GM18507 (cell line): ENCODE measurements at places on chromosomes 3 and 15.

GRCh38 chr15:44782516-44782915 is 46.2 kb downstream of the TRIM69 start:
- DNase-seq, result no peak

GRCh38 chr3:101077361-101078011 is 84.3 kb upstream of the ABI3BP start:
- DNase-seq, result no peak

GRCh38 chr3:108450444-108450843 is 60.0 kb downstream of the MYH15 start:
- no peak for DNase-seq

DNA sequence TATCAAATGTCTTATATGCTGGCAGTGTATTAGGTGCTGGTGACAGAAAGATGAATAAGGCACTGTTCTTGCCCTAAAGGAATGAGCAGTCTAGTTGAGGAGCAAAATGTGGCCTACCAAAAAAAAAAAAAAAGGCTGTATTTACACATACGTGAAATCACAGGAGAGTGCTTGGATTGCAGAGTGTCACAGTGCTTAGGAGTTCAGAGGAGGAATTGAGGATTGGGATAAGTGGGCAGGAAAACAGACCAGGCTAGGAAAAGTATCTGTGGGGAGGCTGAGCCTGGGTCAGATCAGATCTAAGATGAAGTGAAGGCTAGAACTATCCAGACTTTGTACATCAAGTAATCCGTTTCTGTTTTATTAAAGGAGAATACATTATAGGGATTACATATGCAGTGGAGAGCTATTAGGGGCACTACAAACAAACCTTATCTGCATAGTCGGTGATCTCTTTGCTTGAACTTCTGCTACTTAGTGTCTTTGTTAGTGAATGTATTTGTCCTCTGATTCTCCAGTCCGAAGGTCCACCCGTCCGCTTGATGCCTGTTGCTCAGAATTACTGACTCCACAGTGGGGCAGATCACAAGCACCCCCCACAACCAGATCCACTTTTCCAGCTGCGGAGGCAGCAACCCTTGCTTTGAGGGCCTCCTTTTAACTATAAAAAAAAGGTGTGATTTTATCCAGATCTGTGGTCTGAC is 80.0 kb downstream of the FNDC3B start:
- no peak for DNase-seq

- DNase-seq, result no peak
Observed at GRCh38 chr3:140883428-140884040, 58.1 kb upstream of the SLC25A36 start.

GRCh38 chr3:67678665-67679064 is 24.3 kb upstream of the SUCLG2 start:
- DNase-seq, result no peak

DNA sequence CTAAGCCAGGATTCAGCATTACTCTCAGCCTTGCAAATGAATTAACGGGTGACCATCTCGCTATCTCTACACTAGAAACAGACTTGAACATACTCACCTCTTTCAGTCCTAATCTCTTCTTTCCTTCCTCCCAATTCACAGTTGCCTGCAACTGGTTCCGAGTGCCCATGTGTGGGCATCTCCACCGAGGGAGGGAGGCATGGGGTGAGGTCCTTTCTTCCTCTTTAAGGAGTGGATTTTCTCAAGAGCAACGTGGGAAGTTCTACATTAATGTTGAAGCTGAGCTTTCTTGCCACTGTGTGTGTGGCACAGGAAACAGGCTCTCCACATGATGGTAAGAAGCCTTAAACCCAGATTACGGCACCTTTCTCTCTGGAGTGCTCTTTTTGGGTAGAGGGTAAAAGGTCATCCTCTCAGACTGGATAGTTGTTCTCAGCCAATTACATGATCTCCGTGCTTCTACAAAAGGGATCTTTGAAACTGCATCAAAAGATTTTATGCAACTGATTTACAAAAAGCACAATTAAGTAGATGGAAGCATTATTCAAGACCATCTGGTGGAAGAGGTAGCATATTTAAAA is 286.8 kb upstream of the NR2F2 start:
- no peak for DNase-seq

DNA sequence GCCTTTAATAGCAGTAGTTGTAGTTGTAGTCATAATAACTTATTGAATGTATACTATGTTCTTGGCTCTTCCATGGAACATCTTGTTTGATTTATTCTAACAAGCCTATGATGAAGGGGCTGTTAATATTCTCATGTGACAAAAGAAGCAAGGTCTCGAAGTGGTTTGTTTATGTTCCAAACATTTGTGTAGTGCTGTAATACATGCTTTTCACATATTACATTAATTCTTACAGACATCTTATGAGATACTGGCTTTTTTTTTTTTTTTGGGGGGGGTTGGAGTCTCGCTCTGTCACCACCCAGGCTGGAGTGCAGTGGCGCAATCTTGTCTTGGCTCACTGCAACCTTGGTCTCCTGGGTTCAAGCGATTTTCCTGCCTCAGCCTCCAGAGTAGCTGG is 252.3 kb downstream of the PTPRG start:
- DNase-seq, result no peak

- no peak for DNase-seq
Observed at GRCh38 chr3:152261329-152261728, 7.4 kb upstream of the MBNL1 start.

DNA sequence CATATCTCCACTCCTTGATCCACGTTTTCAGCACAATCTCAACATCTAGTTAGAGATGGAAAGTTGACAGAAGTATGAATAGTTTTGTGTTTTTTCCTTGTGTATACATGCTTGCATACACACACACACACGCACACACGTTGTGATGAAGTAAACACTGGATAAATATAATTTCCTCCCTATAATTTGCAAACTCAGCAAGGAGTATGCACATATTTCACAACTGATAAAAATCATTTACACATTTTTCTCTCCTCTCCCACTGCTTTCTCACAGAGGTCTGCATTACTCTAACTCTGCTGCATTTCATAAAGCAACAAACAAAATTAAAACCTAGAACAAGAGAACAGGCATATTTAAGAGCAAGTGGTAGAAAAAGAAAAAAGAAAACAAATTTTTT is 320.9 kb downstream of the ERC2 start:
- DNase-seq, result no peak

GRCh38 chr15:77974098-77974414 is 103.5 kb downstream of the TBC1D2B start:
- DNase-seq, result no peak

DNA sequence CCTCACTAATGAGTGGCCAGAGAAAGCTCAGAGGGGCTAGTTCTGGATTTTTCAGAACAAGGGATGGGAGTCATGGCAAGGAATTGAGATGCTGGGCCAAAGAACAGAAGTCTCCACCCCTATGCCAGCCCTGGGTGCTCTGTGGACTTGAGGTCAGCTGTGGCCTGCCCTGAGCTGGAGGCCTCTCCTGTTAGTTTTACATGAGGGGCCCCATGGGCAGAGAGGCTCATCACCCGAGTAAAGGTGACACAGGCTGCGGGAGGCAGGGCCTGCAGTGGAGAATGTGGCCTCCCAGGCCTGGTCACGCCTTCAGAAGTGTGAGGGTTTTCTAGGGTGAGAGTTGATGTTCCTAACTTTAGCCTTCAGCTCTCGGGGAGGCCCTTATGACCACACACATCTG is 44.9 kb downstream of the ABHD5 start:
- DNase-seq, result no peak

DNA sequence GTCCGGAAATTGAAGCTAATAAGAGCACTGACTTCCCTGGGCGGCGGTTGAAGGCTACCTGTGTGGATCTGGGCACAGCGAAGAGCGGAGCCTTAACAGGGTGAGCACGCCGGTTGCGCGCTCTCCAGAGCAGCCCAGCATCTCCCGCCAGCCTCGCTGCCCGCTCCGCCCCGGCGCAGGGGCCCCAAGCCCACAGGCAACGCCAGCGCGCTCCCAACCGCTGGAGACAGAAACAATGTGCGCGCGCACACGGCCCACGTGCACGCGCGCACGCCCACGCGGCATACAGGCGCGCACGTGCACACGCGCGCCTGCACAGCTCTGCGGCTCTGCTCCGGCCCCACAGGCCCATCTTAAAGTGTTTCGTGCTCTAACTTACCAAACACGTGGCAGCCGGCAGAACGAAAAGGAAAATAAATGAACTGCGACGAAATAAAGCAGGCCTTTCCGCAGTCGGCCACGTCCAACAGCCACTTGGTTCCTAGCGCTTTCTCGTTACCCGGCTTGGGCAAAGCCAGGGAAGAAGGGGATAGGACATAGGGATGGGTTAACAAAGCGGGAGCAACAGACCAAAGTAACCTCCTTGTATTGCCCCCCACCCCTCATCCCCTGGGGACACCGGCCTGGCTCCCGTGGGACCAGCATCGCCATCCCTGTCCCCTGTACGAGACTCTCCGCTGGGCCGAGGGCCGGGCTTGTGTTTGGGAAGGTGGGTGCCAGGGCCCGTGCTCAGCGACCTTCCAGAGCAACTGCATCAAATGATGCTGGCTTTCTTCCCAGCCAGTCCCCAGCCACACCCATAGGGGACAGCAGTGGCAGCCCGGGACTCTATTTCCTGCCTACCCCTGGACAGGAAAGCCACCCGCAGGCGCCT is 203.7 kb downstream of the ABHD5 start:
- DNase-seq, result peak; percentile 36

DNA sequence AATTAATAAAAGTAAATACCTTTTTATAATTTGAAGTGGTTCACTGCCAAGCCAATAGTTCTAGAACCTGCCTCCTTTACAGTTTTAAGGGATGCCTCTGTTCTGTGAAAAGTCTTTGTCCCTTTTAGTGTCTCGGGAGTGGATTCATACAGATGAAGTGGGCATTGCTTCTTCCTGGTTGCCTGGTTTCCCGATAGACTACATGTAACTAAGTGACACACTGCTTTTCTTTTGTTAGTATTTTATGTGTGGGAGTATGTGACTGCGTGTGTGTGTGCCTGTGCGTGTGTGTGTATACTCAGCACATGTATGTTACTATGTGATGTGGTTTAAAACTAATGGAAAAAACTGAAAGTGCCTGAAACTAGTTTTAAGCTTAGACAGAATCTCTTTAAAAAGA is 21.1 kb downstream of the PSMD6 start:
- DNase-seq, result no peak

DNA sequence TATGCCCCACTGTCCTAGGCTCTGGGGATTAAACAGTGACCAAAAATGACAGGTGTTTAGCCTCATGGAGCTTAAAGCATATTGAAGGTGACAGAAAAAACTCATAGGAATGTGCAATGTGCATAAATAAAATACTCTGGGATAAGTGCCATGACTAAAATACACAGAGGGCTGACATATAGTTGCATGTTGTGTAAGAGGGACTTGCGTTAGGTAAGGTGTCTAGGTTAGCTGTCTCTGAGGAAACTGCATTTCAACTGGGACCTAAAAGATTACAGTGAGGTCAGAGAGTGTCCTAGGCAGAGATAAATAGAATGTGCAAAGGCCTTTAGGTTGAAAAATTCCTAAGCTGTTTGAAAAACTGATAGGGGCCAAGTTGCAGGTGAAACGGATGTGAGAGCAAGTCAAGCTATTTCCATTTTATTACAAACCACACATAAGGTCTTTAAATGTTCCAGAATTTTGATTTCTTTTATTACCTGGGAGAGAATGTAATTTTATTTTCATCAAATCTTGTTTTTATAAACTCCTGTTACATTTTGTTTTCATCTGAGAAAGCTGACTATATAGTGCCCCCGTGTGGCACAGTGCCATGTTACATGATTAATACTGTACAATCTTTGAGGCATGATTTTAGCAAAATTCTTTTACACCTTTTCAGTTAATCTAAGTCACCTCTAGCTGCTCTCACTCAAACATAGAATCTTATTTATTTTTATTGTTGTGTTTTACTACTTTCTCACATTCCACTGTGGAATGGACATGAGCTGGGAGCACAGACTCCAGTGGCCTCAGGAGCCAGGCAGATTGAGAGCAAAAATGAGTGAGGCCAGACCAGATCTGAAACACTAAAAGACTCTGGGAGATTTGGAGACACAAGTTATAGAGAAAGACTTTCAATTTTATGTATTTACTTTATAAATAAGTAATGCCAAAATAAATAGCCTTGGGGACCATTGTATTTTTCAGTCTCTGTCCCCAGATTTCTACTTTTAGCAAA is 259.6 kb upstream of the ZNF717 start:
- no peak for DNase-seq

DNA sequence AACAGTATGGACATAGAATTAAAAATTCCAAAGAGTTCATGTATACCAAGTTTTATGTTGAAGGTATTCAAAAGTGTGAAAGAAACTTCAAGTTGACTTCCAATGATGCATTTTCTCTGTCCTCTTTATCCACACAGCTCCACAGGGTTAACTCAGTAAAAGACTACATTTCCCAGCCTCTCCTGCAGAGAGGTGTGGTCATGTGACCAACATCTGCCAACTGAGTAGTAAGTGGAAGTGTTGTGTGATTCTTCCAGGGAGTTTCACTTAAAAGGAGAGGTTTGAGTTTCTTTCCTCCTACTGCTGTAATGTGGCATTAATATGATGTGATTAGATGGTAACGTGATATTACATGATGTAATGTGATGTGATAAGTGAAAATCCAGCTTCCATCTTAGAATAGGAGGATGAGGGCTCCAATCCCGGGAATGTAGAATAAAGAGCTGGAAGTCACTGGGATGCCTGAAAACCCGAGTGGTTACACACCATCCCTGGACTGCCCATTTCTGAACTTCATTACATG is 280.6 kb downstream of the ARRDC4 start:
- DNase-seq, result no peak

DNA sequence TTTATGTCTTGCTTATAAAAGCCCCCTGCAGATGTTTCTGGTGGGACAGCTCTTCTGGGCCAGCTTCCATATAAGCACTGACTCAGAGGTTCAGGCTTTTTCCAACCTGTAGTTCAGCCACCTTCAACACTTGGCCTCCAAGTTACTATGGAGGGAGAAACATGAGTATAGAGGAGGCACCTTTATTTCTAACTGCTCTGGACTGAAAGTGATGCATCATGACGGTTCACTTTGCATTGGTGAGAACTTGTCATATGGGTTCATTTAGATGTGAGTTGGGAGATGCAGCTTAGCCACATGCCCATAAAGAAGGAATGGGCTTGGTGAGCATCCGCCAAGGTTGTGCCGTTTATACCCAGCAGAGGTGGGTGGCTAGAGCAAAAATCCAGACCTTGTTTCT is 58.8 kb upstream of the CFAP161 start:
- no peak for DNase-seq

DNA sequence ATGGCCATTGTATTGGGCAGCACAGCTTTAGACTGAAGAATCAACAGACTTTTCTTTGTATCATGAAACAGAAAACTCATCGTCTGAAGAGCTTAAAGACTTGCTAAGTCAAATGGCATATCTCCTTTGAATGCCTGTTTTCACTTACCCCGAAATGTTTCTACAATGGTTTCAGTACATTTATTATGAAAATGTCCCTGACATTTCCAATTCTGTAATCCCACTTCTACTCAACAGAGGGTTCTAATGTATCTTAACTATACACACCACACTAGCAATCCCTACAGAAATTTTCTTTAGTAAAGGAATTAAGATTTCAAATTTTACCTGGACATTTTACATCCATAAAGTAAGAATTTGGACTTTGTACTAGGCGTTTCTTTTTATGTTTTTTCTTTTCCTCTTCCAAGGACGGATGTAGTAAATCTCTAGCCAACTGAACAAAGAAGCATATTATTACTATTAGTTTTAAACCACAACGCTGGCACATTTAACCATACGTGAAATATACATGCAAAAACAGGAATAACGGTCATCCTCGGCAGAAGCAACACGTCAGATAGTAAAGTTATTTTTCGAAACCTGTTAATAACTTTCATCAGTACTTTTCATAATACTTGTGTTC is 1.1 kb downstream of the RPS27L start:
- DNase-seq, result no peak
